ENCODE measurements at places on chromosomes 13 and 19.

DNA sequence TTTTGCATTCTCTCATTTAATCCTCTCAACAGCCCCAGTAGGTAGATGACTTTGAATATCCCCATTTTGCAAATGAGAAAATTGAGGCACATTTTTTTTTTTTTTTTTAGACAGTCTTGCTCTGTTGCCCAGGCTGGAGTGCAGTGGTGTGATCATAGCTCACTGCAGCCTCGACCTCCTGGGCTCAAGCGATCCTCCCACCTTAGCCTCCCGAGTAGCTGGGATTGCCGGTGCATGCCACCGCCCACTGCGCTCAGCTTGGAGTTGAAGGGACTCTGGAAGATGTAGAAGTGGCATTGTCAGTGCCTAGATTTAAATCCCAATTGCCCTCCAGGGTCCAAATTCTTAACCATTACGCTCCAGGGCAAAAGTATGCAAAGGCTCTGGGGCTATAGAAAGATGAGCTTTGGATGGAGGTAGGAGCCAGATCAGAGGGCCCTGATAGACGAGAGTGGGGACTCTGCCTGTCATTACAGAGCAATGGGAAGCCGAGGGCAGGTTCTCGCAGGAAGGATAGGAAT is 813 bp upstream of the MCOLN1 start:
- DNase-seq = no peak

- no peak for DNase-seq
Measured at GRCh38 chr13:51935326-51936171, 73.8 kb downstream of the CCDC70 start.

DNA sequence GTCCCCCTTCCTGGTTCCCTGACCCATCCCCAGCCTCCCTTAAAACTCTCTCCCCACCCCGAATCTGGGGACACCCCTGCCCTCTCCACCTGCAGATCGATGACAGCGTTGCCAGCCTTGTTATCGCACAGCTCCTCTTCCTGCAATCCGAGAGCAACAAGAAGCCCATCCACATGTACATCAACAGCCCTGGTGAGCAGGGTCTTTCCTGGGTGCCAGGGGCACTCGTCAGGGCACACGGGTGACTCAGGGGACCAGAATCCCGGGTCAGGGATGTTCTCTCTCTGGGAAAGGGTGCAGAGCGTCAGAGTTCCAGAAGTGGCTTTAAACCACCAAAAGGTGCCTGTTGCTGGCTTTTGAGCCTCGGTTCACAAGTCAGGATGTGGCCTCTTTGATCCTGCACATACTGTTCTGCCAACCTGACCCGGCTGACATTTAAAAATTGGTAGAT is 1.0 kb downstream of the CLPP start:
- DNase-seq = no peak

- no peak for DNase-seq
Measured at GRCh38 chr19:46466536-46467196, 4.7 kb downstream of the PNMA8A start.

DNA sequence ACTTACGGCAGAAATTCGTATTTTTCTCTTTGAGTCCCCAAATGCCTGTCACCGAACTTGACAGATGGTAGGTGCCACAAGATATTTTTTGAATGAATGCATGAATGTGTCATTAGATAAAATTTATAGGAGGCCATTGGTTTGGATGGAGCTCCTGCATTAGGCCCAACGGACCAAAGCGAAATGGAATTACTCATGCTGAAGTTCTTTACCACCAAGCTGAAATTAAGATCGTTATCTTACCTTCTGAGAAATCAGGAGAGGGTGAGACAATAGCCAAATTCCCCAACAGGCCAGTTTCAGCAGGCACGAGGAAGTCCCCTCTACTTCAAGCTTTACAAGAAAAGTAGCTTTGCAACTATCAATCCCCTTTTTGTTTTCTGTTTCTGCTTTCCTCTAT is 452.5 kb upstream of the ARGLU1 start:
- DNase-seq = no peak

- DNase-seq = no peak
Measured at GRCh38 chr13:37448153-37448552, 150.4 kb downstream of the POSTN start.
